GM04504 (cell line): ENCODE measurements at places on chromosomes 2 and 18.

GRCh38 chr2:9965119-9965822 lies 13.8 kb downstream of the GRHL1 start:
- DNase-seq, result no peak

DNA sequence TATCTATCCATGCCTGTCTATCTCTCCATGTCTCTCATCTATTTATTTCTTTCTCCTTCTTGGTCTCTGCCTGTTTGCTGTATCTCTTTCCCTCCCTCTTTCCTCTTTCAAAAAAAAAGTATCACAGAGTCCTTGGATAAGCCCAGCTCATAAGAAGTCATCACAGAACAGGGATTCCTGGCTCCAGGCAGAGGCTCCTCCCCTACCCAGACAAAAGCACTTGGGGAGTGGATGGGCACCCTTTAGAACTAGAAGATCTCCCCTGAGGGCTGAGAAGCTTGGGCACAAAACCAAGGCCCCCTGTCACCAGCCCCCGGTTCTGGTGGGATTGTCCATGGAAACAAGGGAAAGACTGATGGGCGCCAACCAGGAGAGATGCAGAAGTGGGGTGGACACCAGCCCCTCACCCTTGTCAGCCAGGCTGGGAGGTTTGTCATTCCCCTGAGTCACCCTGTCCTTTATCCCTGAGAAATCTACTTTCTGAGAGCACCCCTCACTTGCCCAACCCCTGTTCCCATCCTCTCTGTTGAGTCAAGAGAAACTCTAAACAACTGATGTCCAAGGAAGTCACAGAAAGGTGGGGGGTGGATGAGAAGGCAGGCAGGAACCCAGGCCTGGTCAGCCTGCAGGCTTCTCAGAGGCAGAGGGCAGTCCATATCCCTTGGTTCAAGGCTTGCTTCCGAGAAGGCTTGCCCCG lies 127.1 kb downstream of the TNS1 start:
- no peak for DNase-seq

GRCh38 chr2:7419186-7419585 lies 502.0 kb downstream of the RNF144A start:
- DNase-seq, result no peak

DNA sequence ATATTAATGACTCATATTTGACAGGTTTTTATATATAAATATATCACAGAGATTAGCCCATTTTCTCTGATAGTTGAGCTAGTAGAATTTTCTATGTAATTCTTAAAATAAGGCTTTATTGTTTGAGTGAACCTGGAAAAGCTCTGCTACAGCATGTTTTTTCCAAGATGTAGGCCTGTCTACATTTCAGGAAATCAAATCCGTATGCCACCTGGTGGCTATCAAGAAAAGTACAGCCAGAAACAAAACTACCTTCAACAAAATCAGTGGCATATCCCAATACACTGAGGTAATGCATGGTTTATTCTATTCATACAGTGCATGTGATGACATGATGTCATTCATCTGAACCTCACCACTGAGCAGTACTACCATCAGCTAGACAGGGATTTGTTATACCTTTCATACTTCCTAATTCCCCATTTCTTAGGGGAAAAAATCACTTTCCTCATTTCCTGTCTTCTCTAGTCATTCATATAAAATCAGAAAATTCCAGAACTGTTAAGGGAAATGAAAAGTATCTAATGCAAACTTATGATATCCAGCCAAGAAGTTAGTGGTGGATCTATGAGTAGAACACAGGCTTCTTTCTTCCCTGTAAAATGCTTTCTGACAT lies 310.4 kb upstream of the SYT4 start:
- DNase-seq, result no peak

- DNase-seq, result no peak
Measured at GRCh38 chr2:144404586-144405314, 115.2 kb downstream of the ZEB2 start.

DNA sequence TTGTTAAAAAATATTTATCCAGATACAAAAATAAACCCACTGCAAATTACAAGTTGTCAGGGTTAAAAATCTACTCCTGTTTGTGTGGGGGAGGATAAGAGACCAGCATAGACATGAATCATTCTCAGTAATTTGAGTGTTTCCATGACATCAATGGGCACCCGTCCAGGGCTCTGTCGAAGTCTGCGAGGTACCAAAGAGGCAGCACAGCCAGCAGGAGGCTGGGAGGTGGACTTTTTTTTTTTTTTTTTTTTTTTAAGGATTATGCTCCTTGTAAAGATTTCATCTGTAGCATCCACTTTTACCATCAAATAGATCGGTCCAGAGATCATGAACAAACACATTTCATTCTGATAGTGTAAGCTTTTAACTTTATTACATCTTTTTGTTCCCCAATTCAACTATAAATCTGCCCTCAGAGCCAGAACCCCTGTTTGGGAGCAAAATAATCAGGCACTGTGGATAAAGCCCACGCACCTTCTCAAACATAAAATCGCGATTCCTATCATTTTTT lies 182.0 kb downstream of the TCF4 start:
- no peak for DNase-seq

- no peak for DNase-seq
Measured at GRCh38 chr2:224563537-224563936, 21.6 kb downstream of the CUL3 start.

- no peak for DNase-seq
Measured at GRCh38 chr2:128037649-128038048, 9.8 kb upstream of the SAP130 start.

DNA sequence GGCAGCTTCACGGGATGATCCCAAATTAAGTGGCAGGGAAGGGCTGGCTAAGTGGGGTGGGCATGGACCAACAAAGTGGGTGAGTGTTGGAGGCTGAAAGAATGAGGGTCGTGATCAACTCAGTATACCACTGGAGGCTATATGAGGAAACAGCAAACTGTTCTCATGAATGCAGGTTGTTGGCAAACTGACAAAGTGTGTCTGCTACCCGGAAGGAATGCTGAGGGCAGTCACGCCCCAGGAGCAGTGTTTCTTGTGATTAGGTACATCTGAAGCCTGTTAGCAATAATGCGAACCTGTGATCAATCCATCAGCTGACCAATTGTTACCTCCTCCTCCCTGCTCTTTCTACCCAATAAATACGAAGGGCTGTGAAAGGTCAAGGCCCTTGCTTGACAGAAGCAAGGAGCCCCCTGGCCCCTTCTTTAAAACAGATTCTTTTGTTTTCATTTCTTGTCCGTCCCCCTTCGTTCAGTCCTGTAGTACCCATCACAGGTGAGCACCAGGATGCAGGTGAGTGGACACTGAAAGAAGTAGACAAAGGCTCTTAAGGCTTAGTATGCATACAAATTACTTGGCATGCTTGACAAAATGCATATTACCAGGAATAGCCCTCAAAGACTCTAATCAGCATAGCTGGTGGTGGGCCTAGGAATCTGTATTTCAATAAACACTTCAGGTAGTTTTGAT lies 67.9 kb downstream of the LOXHD1 start:
- DNase-seq, result no peak

- no peak for DNase-seq
Measured at GRCh38 chr2:178450524-178450773, 526 bp downstream of the PRKRA start.

GRCh38 chr18:70554854-70555445 lies 266.1 kb downstream of the SOCS6 start:
- no peak for DNase-seq
